ENCODE measurements at places on chromosomes 3 and 15.

DNA sequence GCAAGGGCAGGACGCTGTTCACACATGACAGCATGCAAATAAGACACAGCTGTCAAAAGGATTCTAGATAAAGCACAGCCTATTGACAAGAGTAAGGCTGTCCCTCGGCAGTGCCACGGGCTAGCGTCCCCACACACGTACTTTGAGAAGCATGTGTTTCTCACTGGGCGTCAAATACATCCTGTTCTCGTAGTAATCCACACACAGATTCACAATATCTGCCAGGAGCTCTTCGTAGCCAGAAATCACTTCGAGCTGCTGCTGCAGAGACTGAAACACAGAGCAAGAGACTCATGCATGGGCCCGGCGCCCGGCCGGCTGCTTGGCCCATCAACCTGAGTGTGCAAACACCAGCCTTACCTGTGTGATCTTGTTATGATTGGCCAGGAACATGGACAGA is 41.1 kb downstream of the CYFIP1 start:
- DNase-seq: no peak

DNA sequence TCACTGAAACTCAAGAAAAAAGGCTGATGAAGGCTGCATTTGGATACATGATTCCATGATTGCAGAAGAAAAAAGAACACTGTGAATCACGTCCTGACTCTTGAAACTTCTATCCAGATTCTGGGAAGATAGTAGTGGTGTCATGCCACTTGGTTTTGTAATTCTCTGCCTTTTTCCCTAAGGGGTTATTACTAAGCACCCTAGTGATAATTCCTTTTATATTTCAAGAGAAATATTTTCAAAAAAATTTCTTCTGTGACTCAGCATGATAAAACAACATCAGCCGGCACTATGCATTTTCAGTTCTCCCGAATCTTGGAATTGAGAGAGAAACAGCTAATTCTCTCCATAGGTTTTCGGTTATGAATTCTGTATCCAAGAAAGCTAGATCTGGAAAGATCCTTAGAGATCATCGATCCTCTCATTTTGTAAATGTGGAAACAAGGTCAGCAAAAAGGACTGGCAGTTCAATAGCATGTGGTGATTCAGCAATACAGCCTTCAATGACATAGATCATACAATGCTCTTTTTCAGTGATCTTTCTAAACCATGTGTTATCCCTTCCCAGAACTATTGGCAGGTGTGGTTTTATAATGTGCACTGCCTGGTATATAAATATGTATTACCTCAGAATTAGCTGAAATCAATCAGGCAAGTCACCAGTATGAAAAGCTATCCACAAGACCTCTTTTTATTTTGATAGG is 42.6 kb upstream of the TP63 start:
- DNase-seq: no peak

GRCh38 chr3:123486460-123486859 is 37.6 kb upstream of the ADCY5 start:
- no peak for DNase-seq

- no peak for DNase-seq
Measured at GRCh38 chr3:14301558-14301957, 100.8 kb upstream of the SLC6A6 start.

GRCh38 chr3:32814361-32814760 is 3.4 kb upstream of the TRIM71 start:
- DNase-seq: no peak

DNA sequence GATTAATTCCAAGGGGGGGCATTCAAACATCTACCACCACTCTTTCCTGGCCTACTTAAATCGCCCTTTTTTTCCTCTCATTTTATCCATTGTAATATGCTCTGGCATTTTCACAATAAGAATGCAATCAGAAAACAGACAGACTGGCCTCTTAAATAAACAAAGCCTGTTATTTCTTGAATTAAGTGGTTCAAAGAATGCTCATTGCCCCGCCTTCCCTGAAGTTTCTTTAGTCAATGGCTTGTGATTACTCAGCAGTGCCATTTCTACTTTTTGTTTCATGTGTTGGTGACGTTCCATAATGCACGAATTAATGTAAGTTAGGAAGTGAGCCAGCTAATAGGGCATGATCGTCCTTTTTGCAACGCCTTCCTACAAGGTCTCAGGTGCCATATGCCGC is 68.0 kb downstream of the FBN1 start:
- no peak for DNase-seq

GRCh38 chr3:29488922-29489321 is 208.1 kb downstream of the RBMS3 start:
- DNase-seq: no peak

DNA sequence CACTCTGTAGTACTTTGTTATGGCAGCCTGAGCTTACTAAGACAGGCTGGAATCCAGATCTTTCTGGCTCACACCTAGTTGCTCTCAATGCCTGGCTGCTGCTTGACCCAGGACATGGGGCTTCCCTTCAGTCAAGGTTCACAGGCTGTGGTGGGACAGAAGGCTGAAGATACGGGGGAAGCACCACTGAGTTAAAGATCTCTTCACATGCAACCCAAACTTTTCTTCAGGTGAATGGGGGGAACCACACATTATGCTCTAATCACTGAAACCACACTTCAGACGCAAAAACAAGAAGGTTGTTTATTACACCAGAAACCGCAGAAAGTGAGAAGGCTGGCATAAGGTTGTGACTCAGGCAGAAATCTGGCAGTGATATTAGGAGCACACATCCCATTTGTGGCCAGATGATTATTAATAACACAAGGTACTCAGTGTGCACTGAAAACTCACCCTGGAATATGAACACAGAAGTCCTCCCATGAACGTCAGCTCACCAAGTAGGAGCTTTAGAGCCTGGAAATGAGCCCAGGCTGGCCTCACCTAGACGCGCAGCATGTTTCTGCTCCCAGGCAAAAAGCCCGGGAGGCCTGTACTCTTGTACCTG is 230.5 kb upstream of the CHRNA7 start:
- no peak for DNase-seq

DNA sequence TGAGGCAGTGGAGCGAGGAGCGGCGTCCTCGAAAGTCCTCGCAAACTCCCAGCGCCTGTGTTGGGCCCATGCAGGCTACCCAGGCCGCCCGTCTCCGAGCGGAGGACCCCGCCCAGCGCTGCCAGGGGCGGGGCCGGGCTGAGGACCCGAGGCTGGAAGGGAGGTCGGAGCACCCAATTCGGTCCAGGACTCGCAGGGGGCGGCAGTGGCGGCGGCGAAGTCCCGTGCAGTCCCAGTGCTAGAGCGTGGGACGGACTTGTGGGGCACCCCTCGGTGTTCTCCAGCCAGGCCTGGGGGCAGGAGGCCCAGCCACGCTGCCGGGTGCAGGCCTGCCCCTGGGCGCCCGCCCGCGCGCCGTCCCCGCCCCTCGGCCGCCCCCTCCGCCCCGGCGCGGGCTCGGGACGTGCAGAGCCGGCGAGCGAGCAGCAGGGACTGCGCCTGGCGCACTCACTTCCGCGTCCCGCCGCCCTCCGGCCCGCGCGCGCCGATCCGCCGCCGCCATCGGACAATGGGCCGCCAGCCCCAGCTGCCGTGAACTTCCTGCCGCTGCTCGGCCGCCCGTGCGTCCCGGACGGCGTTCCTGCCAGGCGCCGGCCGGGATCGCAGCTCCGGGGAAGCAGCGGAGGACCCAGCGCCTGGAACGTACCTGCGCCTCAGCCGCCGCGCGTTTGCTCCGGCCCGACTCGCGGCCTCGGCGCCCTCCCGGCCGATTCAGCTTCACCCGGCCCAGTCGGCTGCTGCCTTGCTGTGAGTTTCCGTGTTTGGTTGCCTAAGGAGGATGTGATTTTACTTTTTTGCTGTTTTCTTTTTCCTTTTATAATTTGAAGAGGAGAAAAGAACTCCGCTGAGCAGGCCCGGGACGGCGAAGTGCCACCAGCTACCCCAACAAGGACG is 596 bp upstream of the LIMD1 start:
- peak; percentile 76 for DNase-seq

DNA sequence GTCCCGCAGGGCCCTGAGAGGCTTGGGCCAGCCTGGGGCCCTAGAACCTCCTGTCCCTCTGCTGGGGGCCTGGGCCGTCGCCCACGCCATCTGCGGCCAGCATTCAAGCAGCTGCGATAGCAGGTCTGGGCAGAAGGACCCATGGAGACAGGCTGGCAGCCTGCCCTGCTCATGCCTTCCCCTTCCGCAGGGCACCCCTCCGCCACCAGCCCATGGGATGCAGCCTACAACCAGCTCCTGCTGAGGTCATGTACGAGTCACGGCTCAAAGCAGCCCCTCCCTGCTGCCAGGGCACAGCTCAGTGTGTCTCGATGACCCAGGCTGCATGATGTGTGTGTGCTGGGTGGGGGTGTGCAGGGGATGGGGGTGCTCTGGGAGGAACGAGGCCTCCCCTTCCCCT is 27.8 kb downstream of the DUSP7 start:
- DNase-seq: no peak

GRCh38 chr3:173913397-173913796 is 515.9 kb downstream of the NLGN1 start:
- no peak for DNase-seq
